ENCODE measurements at places on chromosomes 5 and 9. TPM values are rescaled to one million over a fixed set of nuclear protein-coding genes. Genes with fewer than 3 reads are reported as not detected.
A peak's percentile ranks its signal among the peaks of the same experiment; 100 is the strongest.

DNA sequence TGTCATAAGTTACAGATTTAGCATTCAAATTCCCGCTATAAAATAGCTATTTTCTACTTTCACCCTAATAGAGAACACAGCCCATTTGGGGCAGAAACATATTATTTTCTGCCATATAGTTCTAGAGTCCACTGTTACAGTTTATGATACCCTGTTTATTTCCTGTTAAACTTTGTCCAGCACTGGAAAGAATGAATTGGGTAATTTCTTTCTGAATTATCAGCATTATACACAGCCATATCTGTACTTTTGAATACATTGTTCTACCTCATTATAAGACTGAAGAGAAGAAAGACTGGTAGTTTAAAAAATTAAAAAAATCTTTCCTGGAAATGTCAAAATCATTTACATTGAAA, 332.1 kb downstream of the DIRAS2 start:
- no peaks in the 10 kb centered on the region for H3K4me1 ChIP-seq
- H3K27me3 ChIP-seq, result peaks cover 9% of the 10 kb centered on the region
- no peak for DNase-seq
- H3K4me3 ChIP-seq, result no peak overlapping the region
- H3K36me3 ChIP-seq, result no peaks in the 10 kb centered on the region

GRCh38 chr9:128696923-128697707, 5.2 kb upstream of the PKN3 start:
- H3K27me3 ChIP-seq, result no peaks in the 10 kb centered on the region
- H3K27ac ChIP-seq, result no peak overlapping the region
- no peak overlapping the region for H3K4me3 ChIP-seq
- DNase-seq, result no peak

DNA sequence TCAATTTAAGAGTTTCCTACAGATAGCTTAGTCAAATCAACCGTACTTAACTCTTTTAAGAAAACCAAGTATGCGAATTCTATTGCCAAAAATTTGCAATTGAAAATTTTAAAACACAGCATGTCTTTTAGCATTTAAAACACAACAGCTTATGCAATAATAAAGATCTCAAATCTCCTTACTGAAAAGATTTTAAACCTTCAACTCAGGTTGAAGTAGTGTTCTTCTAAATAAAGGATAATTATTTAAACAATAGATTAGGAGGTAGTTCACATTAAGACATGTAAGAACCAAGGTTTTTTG, 5.5 kb downstream of the NR3C1 start:
- H3K27me3 ChIP-seq, result no peaks in the 10 kb centered on the region
- H3K4me1 ChIP-seq, result peaks cover 90% of the 10 kb centered on the region
- no peaks in the 10 kb centered on the region for H3K36me3 ChIP-seq
- peak overlapping the region; percentile 99 for H3K27ac ChIP-seq
- peak overlapping the region; percentile 89 for H3K4me3 ChIP-seq

DNA sequence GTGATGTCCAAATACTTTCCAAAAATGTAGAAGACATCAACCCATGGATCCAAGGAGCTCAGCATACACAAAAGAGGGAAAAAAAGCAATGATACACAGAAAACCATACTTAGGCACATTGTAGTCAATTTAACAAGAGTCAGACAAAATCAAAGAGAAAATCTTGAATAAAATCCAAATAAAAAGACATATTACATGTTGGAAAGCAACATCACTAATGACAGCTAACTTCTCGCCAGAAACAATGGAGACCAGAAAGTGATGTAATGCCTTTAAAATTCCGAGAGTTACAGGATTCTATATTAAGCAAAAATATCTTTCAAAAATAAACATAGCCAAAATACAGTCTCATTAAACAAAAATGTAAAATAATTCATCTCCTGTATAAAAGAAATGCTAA, 79.8 kb upstream of the SLCO4C1 start:
- DNase-seq, result no peak
- H3K27ac ChIP-seq, result no peak overlapping the region
- no peaks in the 10 kb centered on the region for H3K4me1 ChIP-seq
- H3K4me3 ChIP-seq, result no peak overlapping the region

DNA sequence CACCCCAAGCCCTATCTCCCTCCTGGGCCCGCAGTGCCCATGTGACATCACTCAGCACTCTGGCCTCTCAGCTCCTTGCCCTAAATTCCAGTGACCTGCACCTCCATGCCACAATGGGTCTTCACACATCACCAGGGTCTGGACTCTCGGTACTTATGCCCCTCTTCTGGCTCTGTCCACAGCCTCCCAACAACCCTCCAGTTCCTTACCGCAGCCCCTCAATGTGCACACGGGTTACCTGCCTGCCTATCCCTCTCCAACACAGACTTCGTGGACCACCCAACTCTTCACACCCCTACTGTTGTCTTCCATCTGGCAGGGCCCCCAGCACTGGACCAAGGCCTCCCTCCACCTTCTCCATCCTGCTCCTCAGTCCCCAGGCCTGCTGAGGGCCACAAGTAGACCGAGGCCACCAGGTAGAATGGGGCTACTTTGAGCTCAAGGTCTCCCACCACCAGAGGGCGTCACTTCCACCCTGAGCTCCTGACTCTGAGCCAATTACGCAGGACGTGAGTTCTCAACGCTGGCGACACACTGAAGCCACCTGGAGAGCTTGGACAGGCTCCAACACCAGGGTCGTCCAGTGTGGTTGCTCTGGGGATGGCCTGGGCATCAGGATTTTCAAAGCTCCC, 172.1 kb downstream of the GABBR2 start:
- DNase-seq, result no peak
- H3K4me1 ChIP-seq, result no peaks in the 10 kb centered on the region
- no peak overlapping the region for H3K4me3 ChIP-seq

DNA sequence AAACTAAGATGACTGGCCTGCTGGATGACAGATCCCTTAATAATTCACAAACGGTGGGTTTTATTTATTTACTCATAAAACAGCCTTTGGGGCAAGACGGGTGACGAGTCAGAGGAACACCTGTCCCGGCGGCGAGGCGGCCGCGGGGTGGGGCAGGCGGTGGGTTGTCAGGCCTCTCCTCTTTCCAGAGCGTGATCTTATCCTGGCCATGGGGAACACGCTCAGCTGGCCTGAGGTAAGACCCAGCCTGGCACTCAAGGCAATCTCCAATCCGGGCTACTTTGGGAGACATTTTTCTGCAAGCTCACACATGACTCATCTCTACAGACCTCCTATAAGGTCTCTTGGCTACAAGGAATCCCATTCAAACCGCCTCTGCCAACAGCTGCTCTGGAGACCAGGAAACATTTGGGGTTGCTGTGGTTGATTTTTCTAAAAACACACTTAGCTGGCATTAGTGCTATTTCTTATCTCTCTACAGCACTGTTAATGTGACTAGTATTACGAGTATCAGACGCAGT, 6.3 kb downstream of the RAPGEF1 start:
- H3K4me1 ChIP-seq, result peaks cover 100% of the 10 kb centered on the region

GRCh38 chr5:96709152-96709821, 47.1 kb downstream of the CAST start:
- H3K36me3 ChIP-seq, result no peaks in the 10 kb centered on the region
- no peak overlapping the region for H3K4me3 ChIP-seq
- no peak for DNase-seq
- H3K4me1 ChIP-seq, result no peaks in the 10 kb centered on the region
- H3K27me3 ChIP-seq, result no peaks in the 10 kb centered on the region
- peak overlapping the region; percentile 54 for H3K27ac ChIP-seq

DNA sequence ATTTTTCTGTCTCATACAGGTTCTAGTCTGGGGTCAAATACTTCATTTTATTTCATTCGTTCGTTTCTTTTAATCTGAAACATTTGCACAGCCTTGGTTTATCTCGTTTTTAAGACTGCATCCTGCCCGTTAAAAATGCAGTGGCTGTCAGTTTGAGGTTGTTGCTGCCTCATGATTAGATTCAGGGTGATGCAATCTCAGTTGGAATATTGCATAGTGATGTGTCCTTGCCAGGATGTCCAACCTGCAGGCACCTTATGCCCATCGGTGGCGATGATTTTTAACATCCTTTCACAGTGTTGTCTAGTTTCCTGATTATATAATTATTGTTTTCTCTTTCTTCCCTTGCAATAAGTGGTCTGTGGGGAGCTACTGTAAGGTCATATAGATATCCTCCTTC, 45.1 kb downstream of the SH3GL2 start:
- no peak overlapping the region for H3K4me3 ChIP-seq
- H3K4me1 ChIP-seq, result no peaks in the 10 kb centered on the region
- H3K27ac ChIP-seq, result no peak overlapping the region
- no peaks in the 10 kb centered on the region for H3K36me3 ChIP-seq

GRCh38 chr9:90441814-90442213, 200.8 kb downstream of the DIRAS2 start:
- H3K27me3 ChIP-seq, result no peaks in the 10 kb centered on the region
- no peaks in the 10 kb centered on the region for H3K4me1 ChIP-seq
- H3K27ac ChIP-seq, result no peak overlapping the region
- no peak for DNase-seq
- H3K36me3 ChIP-seq, result no peaks in the 10 kb centered on the region

DNA sequence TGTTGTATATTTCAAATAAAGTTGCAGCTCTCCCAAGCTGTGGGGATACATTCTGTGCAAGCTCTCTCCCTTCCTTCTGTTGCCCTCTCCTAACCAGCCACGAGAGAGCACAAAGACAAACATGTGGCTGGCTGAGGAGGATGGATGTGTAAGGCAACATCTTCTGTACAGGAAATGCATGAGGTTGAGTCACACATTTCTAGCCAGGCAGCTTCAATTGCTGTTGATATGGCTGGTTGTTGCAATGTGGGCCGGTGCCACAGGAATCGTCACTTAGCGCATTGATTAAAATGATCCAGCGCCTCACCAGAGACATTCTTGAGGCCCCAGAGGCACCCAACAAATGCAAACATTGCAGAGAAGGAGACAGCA, 207.1 kb downstream of the ICE1 start:
- H3K4me1 ChIP-seq, result no peaks in the 10 kb centered on the region
- DNase-seq, result no peak
- H3K36me3 ChIP-seq, result no peaks in the 10 kb centered on the region
- H3K4me3 ChIP-seq, result no peak overlapping the region
- H3K27ac ChIP-seq, result no peak overlapping the region
- no peaks in the 10 kb centered on the region for H3K27me3 ChIP-seq

DNA sequence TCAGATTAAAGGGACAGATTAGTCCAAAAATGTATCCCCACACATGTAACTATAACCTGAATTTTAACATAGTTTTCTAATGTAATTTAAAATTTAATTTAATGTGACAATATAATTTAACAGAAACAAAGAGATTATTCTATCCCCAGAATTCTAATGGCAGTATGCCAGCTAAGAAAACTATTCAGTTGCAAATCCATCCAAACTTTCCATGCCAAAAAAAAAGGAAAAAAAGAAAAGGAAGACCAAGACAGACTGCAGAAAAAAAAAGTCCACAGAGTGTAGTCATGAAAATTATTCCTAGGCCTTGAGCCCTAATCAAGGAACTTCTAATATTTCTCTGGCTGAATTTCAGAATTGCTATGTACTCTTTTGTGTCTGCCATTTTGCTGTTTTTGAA, 217.6 kb downstream of the CDH18 start:
- no peak for DNase-seq
- no peaks in the 10 kb centered on the region for H3K27me3 ChIP-seq
- H3K27ac ChIP-seq, result no peak overlapping the region
- no peak overlapping the region for H3K4me3 ChIP-seq
- no peaks in the 10 kb centered on the region for H3K36me3 ChIP-seq
- H3K4me1 ChIP-seq, result no peaks in the 10 kb centered on the region

- no peak overlapping the region for H3K27ac ChIP-seq
- DNase-seq, result no peak
- no peak overlapping the region for H3K4me3 ChIP-seq
- no peaks in the 10 kb centered on the region for H3K4me1 ChIP-seq
These were observed 117.6 kb downstream of the COX7C start for GRCh38 chr5:86735370-86735769.

DNA sequence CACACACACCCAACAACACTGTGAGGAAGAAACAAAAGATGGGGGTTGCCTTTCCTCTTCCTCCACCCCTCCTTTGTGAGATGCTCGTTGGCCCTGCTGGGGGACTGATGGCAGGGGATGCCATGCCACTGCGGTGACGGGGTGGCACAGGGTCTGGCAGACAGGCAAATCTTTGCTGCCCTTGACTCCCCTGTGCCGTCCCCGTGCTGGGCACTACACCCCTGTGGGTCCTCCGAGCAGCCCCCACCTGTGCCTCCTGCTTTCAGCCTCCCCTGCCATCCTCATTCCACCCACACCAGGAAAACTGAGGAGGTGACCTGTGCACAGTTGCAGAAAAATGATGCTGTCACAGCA, 40.2 kb upstream of the IER5L start:
- DNase-seq, result no peak
- no peak overlapping the region for H3K27ac ChIP-seq
- H3K4me3 ChIP-seq, result no peak overlapping the region
- peaks cover 14% of the 10 kb centered on the region for H3K4me1 ChIP-seq

- H3K27ac ChIP-seq, result no peak overlapping the region
- no peaks in the 10 kb centered on the region for H3K27me3 ChIP-seq
- no peak for DNase-seq
- no peaks in the 10 kb centered on the region for H3K4me1 ChIP-seq
- H3K4me3 ChIP-seq, result no peak overlapping the region
- no peaks in the 10 kb centered on the region for H3K36me3 ChIP-seq
These were observed 261.5 kb downstream of the RAB3C start for GRCh38 chr5:58844395-58844794.

GRCh38 chr5:157993986-157994691, 135.2 kb upstream of the CLINT1 start:
- H3K4me3 ChIP-seq, result no peak overlapping the region
- peaks cover 4% of the 10 kb centered on the region for H3K27me3 ChIP-seq
- H3K27ac ChIP-seq, result no peak overlapping the region
- DNase-seq, result no peak

DNA sequence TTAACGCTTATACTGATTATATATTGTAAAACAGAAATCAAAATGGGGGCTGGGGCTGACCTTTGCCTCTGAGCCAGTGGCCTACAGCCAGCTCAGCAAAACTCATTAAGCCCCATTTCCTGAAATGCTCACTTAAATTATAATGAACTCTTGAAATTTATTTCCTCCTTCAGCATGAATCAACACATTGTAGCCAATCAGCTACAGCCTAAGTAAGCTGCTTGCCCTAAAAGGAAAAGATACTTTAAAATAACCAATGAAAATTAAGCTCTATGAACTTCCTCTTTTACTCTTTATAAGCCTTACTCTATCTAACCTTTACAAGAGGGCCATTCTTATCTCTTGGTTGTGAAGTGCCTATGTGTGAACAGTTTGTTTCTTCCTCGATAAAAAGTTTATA, 33.5 kb upstream of the SUB1 start:
- H3K4me3 ChIP-seq, result no peak overlapping the region
- no peaks in the 10 kb centered on the region for H3K4me1 ChIP-seq
- DNase-seq, result no peak
- no peak overlapping the region for H3K27ac ChIP-seq
- H3K36me3 ChIP-seq, result no peaks in the 10 kb centered on the region
- no peaks in the 10 kb centered on the region for H3K27me3 ChIP-seq

- peaks cover 34% of the 10 kb centered on the region for H3K4me1 ChIP-seq
- H3K27me3 ChIP-seq, result no peaks in the 10 kb centered on the region
These were observed 687 bp downstream of the LYSMD3 start for GRCh38 chr5:90528601-90529193.

- no peaks in the 10 kb centered on the region for H3K27me3 ChIP-seq
- peaks cover 16% of the 10 kb centered on the region for H3K4me1 ChIP-seq
- no peak overlapping the region for H3K27ac ChIP-seq
- peak; percentile 23 for DNase-seq
- H3K4me3 ChIP-seq, result no peak overlapping the region
These were observed 56.2 kb upstream of the LPAR1 start for GRCh38 chr9:111094433-111094924.

Gene LRRC19
- total RNA-seq, result not detected

Gene OR1J1
- not detected for total RNA-seq

Gene IL5
- total RNA-seq, result not detected

Gene PCDHGA12
- 7.0 TPM for total RNA-seq

Gene IL3
- not detected for total RNA-seq

Gene ANKH
- 157 TPM for total RNA-seq

Gene CCDC192
- not detected for total RNA-seq

Gene CYFIP2
- total RNA-seq, result 50.8 TPM

Gene IFNK
- not detected for total RNA-seq

Gene SH3GL2
- 9.8 TPM for total RNA-seq

Gene PCDHGB2
- 8.2 TPM for total RNA-seq

Gene MYMK
- total RNA-seq, result not detected

All from heart right ventricle (tissue), 16 donors.